Activated T-cell treated with anti-CD3 and anti-CD28 coated beads for 48 hours (primary cell): ENCODE measurements at places on chromosomes 12 and 14.

DNA sequence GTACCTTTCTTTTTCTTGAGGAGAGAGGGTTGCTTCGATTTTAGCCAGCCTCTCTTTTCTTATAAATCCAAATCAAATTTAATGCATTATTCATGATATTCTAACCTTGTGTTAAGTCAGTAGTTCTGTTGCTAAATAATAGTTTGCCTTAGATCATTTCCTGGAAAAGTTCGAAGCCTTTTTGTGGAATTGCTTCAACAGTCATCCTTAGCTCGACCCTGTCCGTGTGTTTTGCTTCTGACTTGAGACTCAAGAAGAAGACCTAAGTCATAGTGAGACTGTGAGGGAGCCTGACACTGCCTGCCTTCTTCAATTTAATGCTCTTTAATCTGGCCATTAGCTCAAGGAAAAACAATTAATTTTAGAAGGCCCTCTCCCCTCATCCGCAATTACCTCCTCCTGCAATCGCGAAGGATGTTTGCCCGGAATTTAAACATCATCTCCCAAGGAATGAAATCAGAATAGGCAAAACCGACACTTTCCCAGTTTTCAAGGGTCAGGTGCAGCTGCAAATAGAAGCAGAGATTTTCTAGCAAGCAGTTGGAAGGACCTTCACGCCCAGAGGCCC lies 453 bp upstream of the SLC4A8 start:
- DNase-seq: no peak

DNA sequence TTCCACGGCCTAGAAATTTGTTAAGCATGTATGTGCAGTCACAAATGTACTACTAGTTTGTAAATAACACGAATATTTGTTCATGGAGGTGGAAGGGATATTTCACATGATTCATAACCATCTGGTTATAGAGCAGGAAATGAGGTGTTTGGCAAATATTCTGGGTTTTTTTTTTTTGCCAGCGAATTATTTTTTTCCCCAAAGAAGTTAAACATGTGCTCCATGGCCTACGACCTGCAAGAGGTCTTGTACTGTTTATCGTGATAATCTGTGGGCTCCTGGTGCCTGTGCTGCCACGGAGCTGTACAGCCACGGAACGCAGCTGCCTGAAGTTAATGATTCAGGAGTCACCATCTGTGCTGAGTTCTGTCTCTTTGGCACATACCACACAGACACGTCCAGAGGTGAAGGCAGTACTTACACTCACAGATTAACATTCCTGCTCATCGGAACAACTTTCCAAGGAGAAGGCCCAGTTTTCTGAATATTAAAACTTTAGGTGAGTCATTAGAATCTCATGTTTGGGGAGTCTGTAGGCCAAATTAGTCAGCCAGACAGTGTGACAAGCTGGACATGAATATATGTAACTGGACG lies 156.3 kb downstream of the TMX1 start:
- DNase-seq: no peak

- no peak for DNase-seq
Measured at GRCh38 chr14:23468704-23469126, 788 bp upstream of the NGDN start.

DNA sequence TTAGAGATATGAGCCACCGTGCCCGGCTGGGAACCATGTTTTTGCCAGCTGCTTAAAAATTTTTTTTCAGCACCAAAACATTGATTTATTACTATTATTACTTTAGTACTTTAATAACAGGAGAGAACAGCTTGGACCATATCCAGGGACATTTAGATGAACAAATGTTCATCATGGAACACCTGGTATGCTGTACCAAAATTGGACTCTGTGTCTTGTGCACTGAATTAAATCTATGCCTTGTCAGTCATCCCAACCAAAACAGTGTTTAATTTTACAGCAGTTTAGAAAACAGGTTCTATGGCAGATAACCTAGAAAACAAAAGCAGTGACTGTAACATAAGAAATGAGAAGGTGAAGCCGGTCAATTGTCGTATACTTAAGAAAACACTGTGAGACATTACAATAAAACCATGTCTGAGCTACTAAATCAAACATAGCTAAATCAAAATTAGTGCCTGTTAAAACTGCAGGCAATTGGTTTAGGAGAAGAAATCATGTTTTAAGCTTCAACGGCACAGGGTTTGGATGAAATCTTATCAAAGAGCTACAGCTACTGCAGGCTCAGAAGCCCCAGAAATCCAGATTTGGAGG lies 58.2 kb upstream of the PYGL start:
- no peak for DNase-seq

GRCh38 chr12:52033446-52034140 lies 17.6 kb upstream of the NR4A1 start:
- no peak for DNase-seq

GRCh38 chr12:127280393-127281275 lies 986.3 kb upstream of the TMEM132C start:
- peak; percentile 79 for DNase-seq

- DNase-seq: no peak
Measured at GRCh38 chr14:77037938-77038568, 9.5 kb upstream of the IRF2BPL start.

GRCh38 chr12:116390401-116391335 lies 113.2 kb upstream of the MED13L start:
- no peak for DNase-seq

DNA sequence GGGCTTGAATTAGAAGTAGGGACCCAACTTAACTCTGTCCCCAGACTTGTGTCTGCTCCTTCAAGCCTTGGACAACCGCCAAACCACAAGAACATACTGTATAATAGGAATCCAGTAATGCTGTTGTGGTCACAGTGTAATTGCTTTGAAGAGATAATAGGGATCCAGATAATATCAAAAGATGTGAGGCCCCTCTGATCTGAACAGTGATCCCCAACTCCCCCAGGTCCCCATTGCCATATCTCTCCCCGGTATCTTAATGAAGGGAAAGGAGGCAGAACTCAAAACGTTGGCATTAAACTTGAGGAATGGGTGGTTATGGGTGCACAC lies 8.5 kb upstream of the PLEKHH1 start:
- DNase-seq: no peak

GRCh38 chr14:104132981-104133380 lies 5.4 kb upstream of the KIF26A start:
- no peak for DNase-seq

DNA sequence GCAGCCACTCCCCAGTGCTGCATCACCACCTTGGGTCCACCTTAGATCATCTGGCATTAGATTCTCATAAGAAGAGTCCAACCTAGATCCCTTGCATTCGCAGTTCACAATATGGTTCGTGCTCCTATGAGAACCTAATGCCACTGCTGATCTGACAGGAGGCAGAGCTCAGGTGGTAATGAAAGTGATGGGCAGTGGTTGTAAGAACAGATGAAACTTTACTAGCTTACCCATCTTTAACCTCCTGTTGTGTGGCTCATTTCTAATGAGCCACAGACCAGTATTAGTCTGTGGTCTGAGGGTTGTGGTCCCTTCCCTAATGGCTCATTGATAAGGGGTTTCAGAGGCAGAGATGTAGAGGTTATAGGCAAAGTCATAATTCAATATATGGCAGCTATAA lies 615.9 kb upstream of the MIS18BP1 start:
- no peak for DNase-seq

- DNase-seq: no peak
Measured at GRCh38 chr12:11761869-11762567, 112.5 kb downstream of the ETV6 start.

- no peak for DNase-seq
Measured at GRCh38 chr14:33480071-33480886, 470.6 kb downstream of the EGLN3 start.

DNA sequence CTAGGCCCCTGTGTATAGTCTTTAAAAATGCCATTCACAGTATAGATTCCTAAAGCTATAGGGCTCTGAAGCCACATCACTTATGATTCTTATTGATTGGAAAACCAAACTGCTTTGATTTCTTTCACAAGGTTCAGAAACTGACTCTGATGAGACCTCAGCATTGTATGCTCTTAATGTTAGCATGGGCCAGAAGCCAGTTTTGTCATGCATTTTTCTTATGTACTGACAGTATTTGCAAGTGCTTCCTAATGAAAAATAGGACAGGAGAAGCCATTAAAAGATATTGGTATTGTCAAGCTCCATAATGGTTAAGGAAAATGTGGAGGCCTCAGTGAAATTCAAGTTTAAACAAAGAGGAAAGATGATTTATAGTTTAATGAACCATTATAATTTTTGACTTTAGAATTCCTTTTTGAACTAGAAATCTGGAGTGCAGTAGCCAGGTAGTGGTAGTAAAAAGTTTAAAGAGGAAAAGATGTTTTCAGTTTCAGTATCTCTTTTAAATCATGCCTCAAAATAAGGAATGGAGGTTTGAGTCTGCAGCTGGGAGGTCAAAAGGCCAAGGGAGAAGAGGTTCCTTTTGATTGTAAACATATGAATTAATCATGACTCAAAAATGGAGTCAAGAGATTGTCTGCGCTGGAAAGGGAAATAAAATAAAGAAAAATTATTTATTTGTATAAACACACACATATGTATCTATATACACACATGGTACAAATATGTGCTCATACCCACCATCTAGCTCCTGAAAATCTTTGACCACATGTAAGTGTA lies 388.1 kb upstream of the PRICKLE1 start:
- DNase-seq: no peak

DNA sequence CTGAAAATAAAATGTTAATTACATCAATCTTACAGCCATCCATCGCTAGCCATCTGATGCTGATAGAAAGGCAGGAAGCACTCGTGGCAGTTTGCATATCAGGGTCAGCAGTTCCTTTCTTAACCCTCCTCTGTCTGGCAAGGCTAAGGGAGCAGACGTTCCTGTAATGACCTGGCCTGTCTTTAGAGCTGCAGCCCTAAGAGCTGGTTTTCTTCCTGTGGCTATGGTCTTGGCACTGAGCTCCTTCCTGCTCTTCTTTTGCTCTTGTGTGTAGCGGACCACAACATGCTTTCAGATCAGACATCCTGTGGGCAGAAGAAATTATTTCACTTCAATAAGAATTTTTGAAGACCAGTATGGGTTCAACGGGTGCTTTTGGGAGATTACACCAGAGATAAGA lies 170.4 kb downstream of the DAD1 start:
- no peak for DNase-seq

- no peak for DNase-seq
Measured at GRCh38 chr12:43696154-43696553, 62.4 kb downstream of the PUS7L start.

- DNase-seq: no peak
Measured at GRCh38 chr14:77065851-77066577, 32.0 kb upstream of the CIPC start.
